ENCODE measurements at places on chromosomes 13 and 19.

GRCh38 chr13:105918842-105919741 is 616.4 kb downstream of the EFNB2 start:
- no peak for DNase-seq

- DNase-seq, result peak; percentile 64
These were observed at the start of gene LRRC63 for GRCh38 chr13:46211483-46212351. Gene LRRC63 (plus strand): TSS chr13:46211928. CDS start chr13:46213035, 1,107 bp downstream.

- no peak for DNase-seq
These were observed 124.0 kb downstream of the ITGBL1 start for GRCh38 chr13:101576455-101576854.

- DNase-seq, result no peak
These were observed 846 bp downstream of the ZNF790 start for GRCh38 chr19:36837176-36837905.

Data from stimulated activated CD4-positive, alpha-beta T cell treated with anti-CD3 and anti-CD28 coated beads, Interleukin-1b, Interleukin-23, amount 100 ng/mL, for 1 hour (primary cell).